Liver (tissue), 10 donors: ENCODE measurements at places on chromosomes 13 and 19. TPM values are rescaled to one million over a fixed set of nuclear protein-coding genes. Genes with fewer than 3 reads are reported as not detected.

- no peaks in the 10 kb centered on the region for H3K27me3 ChIP-seq
- H3K4me3 ChIP-seq, result no peak overlapping the region
- peaks cover 23% of the 10 kb centered on the region for H3K4me1 ChIP-seq
- peaks cover 6% of the 10 kb centered on the region for H3K36me3 ChIP-seq
Observed at GRCh38 chr19:19107654-19108053, 30.6 kb downstream of the TMEM161A start.

The IGFL2 gene
- not detected for polyA plus RNA-seq

DNA sequence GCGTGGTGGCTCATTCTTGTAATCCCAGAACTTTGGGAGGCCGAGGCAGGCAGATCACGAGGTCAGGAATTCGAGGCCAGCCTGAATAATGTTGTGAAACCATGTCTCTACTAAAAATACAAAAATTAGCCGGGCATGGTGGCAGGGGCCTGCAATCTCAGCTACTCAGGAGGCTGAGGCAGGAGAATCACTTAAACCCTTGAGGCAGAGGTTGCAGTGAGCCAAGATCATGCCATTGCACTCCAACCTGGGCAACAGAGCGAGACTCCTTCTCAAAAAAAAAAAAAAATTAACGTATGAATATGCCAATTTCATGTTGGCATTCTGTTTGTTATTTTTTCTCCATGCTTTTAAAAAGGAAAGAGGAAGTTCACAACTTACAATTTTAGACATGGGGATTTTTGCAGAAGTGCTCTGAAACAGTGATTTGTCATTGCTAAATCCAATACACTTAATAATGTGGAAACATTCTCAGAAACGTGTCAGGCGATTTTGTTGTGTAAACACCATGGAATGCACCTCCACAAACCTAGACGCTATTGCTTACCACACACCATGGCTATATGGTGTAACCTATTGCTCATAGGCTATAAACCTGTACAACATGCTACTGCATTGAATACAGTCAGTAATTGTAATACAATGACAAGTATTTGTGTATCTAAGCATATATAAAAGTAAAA, 115.9 kb upstream of the PCDH20 start:
- no peaks in the 10 kb centered on the region for H3K4me1 ChIP-seq
- no peak overlapping the region for H3K27ac ChIP-seq
- no peaks in the 10 kb centered on the region for H3K36me3 ChIP-seq
- H3K27me3 ChIP-seq, result no peaks in the 10 kb centered on the region
- no peak for DNase-seq

- peaks cover 26% of the 10 kb centered on the region for H3K4me1 ChIP-seq
- H3K36me3 ChIP-seq, result no peaks in the 10 kb centered on the region
- no peak overlapping the region for H3K27ac ChIP-seq
- no peaks in the 10 kb centered on the region for H3K27me3 ChIP-seq
Observed at GRCh38 chr13:43787518-43787891, 733 bp upstream of the ENOX1 start.

DNA sequence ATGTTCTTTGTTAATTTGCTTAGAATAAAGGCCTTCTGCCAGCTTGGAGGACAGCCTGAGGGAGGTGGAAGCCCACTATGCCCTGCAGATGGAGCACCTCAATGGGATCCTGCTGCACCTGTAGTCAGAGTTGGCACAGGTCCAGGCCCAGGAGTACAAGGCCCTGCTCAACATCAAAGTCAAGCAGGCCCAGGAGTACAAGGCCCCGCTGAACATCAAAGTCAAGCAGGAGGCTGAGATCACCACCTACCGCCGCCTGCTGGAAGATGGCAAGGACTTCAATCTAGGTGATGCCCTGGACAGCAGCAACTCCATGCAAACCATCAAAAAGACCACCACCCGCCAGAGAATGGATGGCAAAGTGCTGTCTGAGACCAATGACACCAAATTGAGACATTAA, 41.7 kb downstream of the ZNF85 start:
- no peaks in the 10 kb centered on the region for H3K4me1 ChIP-seq
- no peak overlapping the region for H3K4me3 ChIP-seq
- no peak for DNase-seq
- no peak overlapping the region for H3K27ac ChIP-seq
- no peaks in the 10 kb centered on the region for H3K27me3 ChIP-seq
- no peaks in the 10 kb centered on the region for H3K36me3 ChIP-seq
